ENCODE measurements at places on chromosomes 1 and 21.

DNA sequence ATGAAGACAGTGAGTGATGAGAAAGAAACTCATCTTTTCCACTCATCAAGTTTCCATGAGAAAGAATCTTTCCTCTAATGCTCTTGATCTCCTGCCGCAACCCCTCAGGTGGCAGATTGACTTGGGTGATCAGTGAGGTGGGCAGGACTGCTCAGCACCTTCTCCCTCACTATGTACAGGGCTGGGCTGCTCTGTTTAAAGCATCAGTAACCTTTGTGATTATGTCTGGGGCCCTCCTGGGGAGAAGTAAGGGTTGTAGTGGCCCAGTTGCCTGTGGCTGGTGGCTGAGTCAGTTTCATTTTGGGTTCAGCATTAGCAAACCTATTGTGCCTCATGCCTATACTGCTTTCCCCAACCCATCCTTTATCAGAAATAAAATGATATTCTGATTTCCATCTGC, 366.0 kb downstream of the TTLL7 start:
- H3K27ac ChIP-seq: no peak overlapping the region
- no peak for DNase-seq
- no peaks in the 10 kb centered on the region for H3K36me3 ChIP-seq
- no peaks in the 10 kb centered on the region for H3K4me1 ChIP-seq
- no peaks in the 10 kb centered on the region for H3K27me3 ChIP-seq

GRCh38 chr1:31647106-31647505, 2.4 kb upstream of the PEF1 start:
- no peak overlapping the region for H3K4me3 ChIP-seq
- H3K36me3 ChIP-seq: no peaks in the 10 kb centered on the region
- peaks cover 31% of the 10 kb centered on the region for H3K4me1 ChIP-seq
- DNase-seq: no peak
- peaks cover 4% of the 10 kb centered on the region for H3K27me3 ChIP-seq

DNA sequence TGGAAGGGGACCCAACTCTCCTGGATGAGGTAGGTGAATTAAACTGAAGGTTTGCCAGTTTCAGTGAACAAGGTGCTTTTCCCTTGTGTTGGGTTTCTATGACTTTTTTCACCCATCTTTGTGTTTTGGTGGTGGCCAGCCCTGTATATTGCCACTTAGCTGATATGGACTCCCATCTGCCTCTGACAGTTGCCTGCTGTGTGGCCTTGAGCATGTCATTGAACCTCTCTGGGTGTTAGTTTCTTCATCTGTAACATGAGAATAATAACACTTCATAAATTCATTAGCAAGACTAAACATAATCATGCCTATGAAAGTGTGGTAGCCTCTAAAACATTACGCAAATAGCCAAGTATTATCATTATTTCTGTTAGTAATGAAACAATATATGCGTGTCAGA, 141.7 kb downstream of the PBX1 start:
- no peaks in the 10 kb centered on the region for H3K27me3 ChIP-seq
- H3K4me1 ChIP-seq: no peaks in the 10 kb centered on the region
- no peak for DNase-seq
- no peak overlapping the region for H3K27ac ChIP-seq
- no peaks in the 10 kb centered on the region for H3K36me3 ChIP-seq

- H3K4me1 ChIP-seq: no peaks in the 10 kb centered on the region
- H3K4me3 ChIP-seq: no peak overlapping the region
- no peak overlapping the region for H3K27ac ChIP-seq
- H3K27me3 ChIP-seq: no peaks in the 10 kb centered on the region
- H3K36me3 ChIP-seq: no peaks in the 10 kb centered on the region
Observed at GRCh38 chr1:21827141-21827679, 15.1 kb downstream of the LDLRAD2 start.

DNA sequence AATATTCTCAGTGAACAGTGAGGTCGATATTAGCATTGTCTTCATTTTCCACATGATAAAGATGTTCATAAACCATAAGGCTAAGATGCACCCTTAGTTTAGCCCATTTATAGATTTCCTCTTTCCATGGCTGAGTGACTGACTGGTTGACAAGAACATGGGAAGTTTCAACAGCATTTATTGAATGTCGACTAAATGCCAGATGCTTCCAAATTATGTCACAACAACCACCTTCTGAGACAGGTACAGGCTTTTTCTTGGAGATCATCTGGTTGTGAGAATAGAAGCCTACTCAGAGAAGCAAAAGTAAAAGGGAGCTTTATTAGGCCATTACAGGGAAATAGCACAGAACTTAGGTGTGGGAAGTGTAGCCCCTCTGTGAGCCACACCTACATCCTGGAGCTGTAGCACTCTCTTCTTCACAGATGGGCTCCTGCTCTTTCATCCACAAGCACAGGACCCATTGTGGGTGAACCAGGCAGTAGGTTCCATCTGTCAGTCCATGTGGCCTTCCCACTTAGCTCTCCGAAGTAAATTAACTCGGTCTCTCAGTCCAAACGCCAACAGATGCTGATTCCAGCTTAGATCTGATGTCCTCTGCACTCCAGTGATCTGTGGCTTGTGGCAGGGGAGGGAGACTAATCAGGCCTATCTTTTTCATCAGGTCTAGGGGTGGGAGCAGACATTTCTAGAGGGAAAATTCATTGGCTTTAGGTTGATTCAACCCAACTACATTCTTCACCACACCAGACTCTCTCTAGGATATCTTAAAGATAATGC, 14.3 kb downstream of the ATP2B4 start:
- H3K36me3 ChIP-seq: peaks cover 78% of the 10 kb centered on the region
- no peak for DNase-seq
- H3K4me3 ChIP-seq: no peak overlapping the region
- H3K4me1 ChIP-seq: no peaks in the 10 kb centered on the region
- no peaks in the 10 kb centered on the region for H3K27me3 ChIP-seq
- no peak overlapping the region for H3K27ac ChIP-seq

DNA sequence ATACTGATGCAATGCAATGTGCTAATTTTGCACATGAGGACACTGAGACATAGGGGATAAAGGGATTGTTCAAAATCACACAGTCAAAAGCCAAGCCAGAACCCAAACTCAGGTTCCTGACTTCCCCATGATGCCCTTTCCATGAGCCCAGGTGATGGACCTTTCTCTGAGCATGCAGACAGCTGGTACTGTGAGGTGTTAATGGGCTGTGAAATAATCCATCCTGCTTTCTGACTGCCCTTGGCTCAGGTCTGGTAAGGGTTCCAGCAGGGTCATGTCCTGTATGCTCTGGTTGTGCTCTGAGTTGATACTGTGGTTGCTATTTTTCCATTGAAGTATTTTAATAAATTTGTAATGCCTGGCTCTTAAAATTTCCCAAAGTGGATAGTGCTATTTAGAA, 50.0 kb downstream of the CNIH3 start:
- no peaks in the 10 kb centered on the region for H3K36me3 ChIP-seq
- H3K27me3 ChIP-seq: no peaks in the 10 kb centered on the region
- no peak for DNase-seq
- H3K4me3 ChIP-seq: no peak overlapping the region
- no peaks in the 10 kb centered on the region for H3K4me1 ChIP-seq

- no peak for DNase-seq
- H3K36me3 ChIP-seq: no peaks in the 10 kb centered on the region
- H3K4me1 ChIP-seq: peaks cover 6% of the 10 kb centered on the region
- no peak overlapping the region for H3K27ac ChIP-seq
- H3K4me3 ChIP-seq: no peak overlapping the region
- H3K27me3 ChIP-seq: no peaks in the 10 kb centered on the region
Observed at GRCh38 chr21:14889080-14889810, 175.6 kb downstream of the NRIP1 start.

DNA sequence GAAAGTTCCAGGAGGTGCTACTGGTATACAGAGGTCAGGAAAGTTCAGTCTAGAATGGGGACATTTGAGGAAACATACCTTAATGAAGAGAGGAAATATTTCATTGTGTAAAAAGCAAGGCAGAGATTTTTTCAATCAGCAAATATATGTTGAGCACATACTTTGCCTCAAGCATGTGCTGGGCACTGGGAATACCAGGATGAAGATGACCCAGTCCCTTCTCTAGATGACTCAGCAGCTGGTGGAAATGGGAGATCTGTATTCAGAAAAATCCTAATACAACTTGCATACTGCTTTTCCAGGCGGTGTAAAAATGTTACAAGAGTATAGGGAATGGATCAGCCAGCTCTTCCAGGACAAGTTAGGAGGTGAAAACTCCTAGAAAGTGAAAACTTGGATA, 229.3 kb downstream of the FGGY start:
- H3K36me3 ChIP-seq: no peaks in the 10 kb centered on the region
- no peak for DNase-seq
- no peak overlapping the region for H3K4me3 ChIP-seq
- no peak overlapping the region for H3K27ac ChIP-seq
- no peaks in the 10 kb centered on the region for H3K4me1 ChIP-seq
- H3K27me3 ChIP-seq: no peaks in the 10 kb centered on the region

- peaks cover 10% of the 10 kb centered on the region for H3K27me3 ChIP-seq
- no peak overlapping the region for H3K4me3 ChIP-seq
- DNase-seq: no peak
Observed at GRCh38 chr1:119779869-119780356, 11.2 kb upstream of the HMGCS2 start.

- peaks cover 41% of the 10 kb centered on the region for H3K4me1 ChIP-seq
- peak overlapping the region; percentile 85 for H3K4me3 ChIP-seq
- peak; percentile 58 for DNase-seq
- H3K27ac ChIP-seq: peak overlapping the region; percentile 87
Observed at GRCh38 chr1:226061841-226062557, 517 bp upstream of the H3-3A start.

DNA sequence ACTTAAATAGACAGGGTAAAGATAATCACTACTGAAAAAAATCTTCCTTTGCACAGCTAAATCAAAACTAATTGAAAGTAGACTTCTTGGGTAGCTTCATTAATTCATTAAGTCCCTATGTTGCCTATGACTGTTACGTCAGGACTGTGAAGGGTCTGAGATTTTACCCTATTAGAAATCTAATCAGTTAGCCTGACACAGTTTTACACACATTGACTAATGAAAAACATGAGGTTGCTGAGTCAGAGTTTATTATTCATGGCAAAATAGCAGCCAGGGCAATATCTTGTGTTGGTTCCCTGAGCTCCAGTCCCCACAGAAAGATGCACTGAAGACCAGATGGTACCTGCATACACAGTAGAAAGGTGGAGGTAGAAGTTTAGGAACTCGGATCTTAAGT, 262.5 kb upstream of the ZP4 start:
- DNase-seq: no peak
- H3K36me3 ChIP-seq: no peaks in the 10 kb centered on the region
- no peak overlapping the region for H3K4me3 ChIP-seq

DNA sequence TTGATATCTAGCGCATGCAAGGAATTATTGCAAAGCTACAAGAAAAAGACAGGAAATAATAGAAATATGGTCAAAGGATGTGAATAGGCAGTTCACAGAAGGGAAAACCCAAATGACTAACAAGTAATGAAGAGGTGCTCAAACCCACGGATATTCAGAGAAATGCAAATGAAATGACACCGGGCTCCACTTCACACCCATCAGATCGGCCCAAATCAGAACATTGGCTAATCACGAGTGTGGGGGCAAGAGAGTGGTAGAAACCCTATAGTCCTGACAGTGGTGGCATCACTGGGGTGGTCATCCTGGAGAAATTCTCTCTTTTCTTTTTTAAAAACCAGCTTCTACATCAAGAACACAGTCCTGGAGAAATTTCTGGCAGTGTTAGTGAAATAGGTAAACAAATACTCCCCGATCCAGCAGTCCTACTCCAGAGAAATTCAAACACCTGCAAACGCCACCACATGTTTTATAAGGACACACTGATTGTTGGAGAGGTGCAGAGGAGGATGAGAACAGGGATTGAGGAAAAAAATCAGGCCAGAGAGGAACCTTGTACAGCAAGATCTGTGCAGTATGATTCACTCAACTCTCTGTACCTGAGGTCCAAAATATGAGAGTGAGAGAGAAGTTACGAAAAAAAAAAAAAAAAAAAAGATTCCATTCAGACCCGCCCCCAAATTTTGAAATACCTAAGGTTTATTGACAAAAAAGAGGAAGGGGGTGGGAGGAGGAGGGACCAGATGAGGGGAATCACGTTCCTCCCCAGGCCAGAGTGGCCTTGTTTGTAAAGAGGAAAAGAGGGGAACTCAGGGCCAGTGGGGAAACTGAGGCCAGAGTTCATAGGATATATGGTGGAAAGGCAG, 9.2 kb upstream of the TNFRSF1B start:
- H3K4me1 ChIP-seq: peaks cover 11% of the 10 kb centered on the region
- H3K27me3 ChIP-seq: peaks cover 2% of the 10 kb centered on the region
- H3K27ac ChIP-seq: no peak overlapping the region
- no peak for DNase-seq

DNA sequence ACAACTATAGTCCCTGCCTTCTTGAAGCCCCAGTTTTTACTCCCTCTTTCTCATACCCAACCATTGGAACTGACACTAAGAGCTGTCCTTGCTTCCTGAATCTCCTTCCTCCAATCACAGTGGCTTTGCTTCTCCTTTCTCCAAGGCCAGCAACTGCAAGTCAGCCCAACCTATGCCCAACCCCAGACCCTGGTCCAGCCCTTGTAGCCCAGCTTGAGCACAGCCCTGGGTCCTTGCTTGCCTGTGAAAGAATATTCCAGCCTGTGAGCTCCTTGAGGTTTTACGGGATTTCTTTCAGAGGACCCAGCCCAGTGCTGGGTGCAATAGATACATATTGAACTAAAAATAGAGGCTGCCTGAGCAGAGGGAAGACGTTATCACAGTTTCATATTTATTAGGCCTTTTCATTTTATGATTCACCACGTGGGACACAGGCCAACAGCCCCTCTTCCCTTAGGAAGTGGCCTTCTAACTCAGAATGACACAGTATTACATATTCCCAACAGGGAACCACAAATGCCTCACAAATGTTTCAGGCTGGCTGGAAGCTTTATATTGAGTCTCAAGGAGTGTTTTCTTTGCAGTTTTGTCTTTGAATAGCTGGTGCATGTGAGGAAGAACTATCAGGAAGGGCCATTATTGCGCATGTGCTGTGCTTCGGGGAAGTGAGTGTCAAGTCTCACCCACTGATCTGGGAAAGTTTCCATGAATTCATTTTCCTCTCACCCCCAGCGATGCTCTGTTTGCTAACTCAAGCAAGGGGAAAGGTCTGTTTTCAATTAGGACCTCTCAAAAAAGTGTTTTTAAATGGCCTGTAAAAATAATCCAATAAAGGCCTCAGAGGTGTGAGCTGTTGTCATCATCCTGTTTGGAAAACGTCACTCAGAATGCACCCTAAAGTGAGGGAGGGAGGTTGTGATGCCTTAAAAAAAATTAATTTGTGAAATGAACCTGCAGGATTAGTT, 92.3 kb upstream of the NFIA start:
- H3K4me1 ChIP-seq: no peaks in the 10 kb centered on the region
- H3K27ac ChIP-seq: no peak overlapping the region
- DNase-seq: no peak
- H3K4me3 ChIP-seq: no peak overlapping the region

- DNase-seq: no peak
- no peak overlapping the region for H3K27ac ChIP-seq
- no peak overlapping the region for H3K4me3 ChIP-seq
Observed at GRCh38 chr1:57724535-57724934, 300.7 kb upstream of the DAB1 start.

- H3K27me3 ChIP-seq: no peaks in the 10 kb centered on the region
- peaks cover 99% of the 10 kb centered on the region for H3K36me3 ChIP-seq
- H3K4me3 ChIP-seq: no peak overlapping the region
- peak overlapping the region; percentile 16 for H3K27ac ChIP-seq
- no peak for DNase-seq
- peaks cover 73% of the 10 kb centered on the region for H3K4me1 ChIP-seq
Observed at GRCh38 chr1:8871965-8872399, 6.5 kb downstream of the ENO1 start.

All from DND-41 (cell line).